ENCODE measurements at places on chromosomes 4 and X.

DNA sequence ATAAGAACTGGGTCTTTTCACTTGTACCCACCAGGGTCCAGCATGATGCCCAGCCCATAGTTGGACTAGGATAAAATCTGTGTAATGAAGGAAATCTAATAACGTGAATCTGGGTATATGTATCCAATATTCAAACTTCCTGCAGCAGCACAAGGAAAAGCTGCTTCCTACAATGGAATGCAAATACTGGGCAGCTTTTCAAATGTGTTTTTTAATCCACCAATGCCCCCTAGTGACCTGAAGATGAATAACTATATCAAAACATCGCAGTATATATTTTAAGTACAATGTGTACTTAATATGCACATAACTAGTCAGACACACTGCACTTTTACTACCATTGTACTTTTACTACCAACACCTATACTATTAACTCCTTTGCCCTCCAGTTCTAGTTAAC is 5.3 kb downstream of the APOO start:
- DNase-seq = peak; percentile 62

- DNase-seq = no peak
Observed at GRCh38 chrX:13068651-13069050, 24.2 kb upstream of the FAM9C start.

- DNase-seq = no peak
Observed at GRCh38 chr4:176309046-176309445, 10.7 kb upstream of the SPCS3 start.

GRCh38 chrX:16516232-16516876 is 133.6 kb upstream of the S100G start:
- DNase-seq = peak; percentile 89

DNA sequence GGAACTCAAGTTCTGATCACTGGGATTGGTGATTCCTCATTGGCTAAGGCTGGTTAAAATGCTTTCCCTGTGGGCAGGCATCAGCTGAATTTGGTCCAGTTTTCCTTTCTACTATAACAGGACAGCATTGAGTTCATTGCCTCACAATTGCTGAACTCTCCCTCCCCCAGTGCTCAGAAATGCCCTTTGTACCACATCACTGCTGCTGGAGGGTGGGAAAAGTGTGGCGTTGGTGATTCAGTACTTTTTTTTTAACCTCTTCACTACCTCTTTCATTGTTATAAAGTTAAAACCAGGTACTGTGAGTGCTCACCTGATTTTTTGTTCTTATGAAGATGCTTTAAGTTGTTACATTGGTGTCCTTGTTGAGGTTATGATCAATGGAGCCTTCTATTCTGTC is 69.3 kb upstream of the IL2 start:
- DNase-seq = no peak

DNA sequence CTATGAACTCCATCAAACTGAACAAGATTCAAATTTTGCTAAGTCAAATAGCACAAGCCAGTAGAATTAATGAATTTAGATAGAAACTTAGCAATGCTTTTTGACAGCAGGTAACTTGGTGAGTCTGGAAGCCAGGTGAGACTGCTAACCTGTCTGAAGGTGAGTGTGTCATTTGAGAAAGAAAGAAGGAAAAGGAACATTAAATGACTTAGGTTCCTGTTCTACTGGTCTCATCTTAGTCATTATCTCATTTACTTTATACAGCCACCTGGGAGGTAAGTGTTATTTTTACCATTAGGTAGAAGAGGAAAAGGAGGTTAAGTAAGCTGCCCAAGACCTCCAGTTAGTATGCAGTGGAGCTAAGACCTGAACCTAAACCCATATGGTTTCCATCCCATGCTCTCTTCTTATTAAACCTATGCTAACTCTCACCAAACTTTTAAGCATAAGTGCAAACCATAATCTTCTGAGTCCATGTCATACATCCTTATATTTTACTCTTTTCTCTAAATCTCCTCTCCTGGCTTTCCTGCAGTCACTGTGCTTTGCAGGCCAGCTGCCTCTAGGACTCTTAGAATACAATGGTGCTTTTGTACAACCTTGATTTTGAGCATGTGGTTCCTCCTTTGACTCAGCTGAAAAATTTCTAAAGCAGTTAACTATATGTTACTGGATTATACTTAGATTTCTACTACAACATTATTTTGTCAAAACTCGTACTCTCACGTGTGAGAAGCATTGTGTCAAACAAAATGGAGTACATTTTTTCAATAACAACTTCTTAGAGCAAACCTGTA is 68.5 kb downstream of the ATP10D start:
- DNase-seq = no peak

- peak; percentile 5 for DNase-seq
Observed at GRCh38 chrX:14529290-14529989, at the start of gene GLRA2. Gene GLRA2, plus strand, starts transcription at chrX:14529536. Its CDS starts 522 bp downstream, at chrX:14530058.

DNA sequence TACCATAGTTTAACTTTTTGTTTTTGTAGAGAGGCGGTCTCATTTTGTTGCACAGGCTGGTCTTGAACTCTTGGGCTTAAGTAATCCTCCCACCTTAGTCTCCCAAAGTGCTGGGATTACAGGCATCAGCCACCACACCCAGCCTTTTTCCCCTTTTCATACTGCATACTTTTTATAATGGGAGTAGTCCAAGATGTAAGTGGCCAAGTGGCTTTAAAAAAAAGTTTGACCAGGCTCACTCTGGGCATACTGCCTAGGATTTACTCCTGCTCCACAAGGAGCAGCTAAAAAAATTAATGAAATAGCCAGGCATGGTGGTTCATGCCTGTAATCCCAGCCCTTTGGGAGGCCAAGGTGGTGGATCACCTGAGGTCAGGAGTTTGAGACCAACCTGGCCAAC is 6.0 kb downstream of the GRSF1 start:
- DNase-seq = peak; percentile 34

DNA sequence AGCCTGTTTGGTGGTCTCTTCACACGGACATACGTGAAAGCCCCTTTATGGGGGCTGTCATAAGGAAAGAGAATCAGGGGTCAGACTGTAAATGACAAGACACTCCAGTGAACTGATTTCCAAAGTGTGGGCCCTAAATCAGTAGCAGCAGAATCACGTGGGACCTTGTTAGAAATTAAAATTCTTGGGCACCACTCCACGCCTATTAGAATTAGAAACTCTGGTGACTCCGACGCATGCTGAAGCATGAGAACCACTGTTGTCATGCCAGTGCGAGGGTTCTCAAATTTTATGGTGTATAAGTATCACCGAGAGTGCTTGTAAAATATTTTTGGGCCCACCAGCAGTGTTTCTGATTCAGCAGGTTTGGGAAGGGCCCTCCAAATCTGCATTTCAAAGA is 672.8 kb downstream of the DMD start:
- DNase-seq = no peak

DNA sequence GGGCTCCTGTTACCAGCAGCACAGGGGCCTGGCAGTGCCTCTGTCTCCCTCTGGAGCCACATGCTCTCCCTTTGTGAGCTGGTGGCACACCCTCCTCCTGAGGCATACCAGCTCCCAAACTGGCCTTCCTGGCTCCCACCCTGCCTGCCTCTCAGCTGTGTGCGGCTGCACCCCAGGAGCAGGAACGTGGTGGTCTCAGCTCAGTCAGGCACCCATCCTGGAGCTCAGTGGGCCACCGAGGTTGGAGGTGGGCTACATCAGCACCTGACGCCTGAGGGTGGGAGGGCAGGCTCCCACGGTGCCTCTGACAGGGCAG is 85.9 kb upstream of the NKX1-1 start:
- DNase-seq = no peak

GRCh38 chr4:148405161-148405893 is 36.9 kb downstream of the NR3C2 start:
- no peak for DNase-seq

DNA sequence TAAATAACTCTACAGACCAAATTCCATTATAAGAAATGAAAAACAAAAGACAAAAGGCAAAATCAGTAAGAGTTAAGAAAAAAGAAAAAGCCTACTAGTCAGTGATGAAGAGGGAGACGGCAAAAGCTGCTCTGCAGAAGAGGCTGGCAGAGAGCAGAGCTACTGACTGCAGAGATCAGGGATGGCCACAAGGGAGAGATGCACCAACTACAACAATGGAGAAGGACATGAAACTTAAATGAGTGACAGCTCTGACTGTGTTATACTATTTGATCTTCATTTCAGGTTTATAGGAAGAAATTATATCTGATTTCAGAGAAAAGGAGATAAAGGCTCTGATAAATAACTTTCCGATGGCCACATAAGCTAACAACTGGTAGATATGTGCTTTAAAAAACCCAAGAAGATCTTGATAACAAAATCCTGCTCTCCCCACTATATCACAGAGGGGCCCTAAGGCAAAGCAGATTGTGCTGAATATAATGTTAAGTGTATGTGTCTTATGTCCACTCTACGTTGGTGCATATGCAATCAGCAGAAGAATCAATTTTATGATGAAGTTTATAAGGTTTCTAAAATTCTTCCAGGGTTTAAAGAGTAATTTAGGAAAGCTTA is 58.4 kb upstream of the COX18 start:
- peak; percentile 11 for DNase-seq

DNA sequence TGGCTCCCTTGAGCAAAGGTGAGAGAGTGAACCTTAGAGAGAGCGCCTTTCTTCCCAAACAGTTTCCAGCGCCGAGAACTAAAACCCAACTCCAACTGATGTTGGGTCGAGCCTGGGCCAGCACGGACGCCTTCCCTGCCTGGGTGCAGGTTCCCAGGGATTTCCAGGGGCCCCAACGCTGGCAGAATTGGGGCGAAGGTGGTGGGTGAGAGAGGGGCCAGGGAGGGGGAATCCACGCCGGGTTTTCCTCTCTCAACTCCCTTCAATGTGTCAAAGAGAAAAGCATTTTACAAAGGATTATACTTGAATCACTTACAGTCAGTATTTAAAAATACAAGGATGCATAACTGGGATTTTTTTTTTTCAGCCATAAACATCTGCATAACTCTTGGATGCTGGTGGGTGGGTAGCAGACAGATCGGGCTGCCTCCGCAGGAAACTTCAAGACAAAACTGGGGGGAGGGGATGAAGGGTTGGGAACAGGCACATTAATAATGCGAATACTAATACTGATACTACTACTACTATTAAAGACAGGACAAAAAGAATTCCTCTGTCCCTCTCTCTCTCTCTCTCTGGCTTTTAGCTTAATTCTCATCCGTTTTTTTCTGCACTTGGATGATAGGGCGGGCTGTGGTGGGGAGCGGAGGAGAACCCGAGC is 1.3 kb upstream of the ARX start:
- no peak for DNase-seq
